ENCODE measurements at places on chromosomes 12 and 14.

- no peak for DNase-seq
Measured at GRCh38 chr14:62443796-62444195, 601.5 kb downstream of the KCNH5 start.

DNA sequence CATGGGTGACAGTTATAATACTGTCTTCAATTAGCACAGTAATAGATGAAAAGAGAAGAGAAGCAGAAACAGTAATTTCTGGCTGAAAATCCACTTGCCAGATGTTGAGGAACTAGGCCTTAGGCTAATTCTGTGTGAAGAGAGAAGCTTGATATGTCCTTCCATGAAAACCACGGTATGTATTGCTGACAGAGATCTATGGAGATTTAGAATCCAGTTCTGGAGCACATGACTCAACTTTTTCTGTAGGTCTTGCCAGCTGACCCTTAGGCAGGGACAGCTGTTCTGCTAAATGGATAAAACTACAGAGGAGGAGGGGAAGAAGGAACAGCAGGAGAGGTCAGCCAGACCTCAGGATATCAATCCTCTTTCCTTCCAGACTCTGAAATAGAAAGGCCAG lies 211.5 kb downstream of the PRKD1 start:
- no peak for DNase-seq

DNA sequence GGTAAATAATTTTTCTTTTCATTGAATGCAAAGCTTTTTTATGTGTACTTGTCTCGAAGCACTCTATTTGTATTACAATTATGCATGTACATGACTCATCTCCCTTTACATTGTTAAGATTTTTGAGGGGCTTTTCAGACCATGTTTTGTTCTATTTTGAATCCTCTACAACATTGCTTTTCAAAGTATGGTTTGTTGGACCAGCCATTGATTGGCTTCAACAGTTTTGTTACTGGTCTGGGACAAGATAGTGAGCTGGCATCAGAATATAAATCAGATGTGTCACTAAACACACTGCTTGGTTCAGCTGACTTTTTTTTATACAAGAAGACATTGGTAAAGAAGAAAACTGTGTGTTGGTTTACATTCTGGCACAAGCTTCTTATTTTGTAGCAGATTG lies 122.3 kb downstream of the MON2 start:
- DNase-seq = no peak

DNA sequence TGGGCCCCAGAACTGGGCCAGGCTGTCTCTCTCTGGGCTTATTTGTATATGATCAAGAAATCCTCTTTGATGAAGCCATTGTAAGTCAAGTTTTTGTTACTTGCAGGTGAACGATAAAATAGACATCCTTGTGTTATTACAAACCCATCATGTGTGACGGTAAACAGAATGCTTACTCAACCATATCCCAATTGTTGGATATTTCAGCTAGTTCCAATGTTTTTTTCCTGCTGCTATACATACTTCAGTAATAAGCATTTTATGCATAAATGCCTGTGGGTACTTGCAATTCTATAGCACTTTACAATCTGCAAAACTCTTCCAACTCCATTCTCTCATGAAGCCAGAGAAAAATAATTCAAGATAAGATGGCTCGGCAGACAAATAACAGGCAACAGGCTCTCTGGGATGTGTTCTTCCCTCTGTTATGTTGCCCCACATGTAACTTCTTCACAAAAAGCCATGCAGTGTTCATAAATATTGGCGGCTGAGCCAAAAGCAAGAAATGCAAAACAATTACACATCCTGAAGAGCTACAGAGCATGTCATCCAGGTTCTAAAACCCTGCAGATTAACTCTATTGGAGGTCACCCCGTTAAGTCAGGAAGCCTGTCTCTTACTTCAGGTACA lies 69.5 kb downstream of the CLMN start:
- no peak for DNase-seq

DNA sequence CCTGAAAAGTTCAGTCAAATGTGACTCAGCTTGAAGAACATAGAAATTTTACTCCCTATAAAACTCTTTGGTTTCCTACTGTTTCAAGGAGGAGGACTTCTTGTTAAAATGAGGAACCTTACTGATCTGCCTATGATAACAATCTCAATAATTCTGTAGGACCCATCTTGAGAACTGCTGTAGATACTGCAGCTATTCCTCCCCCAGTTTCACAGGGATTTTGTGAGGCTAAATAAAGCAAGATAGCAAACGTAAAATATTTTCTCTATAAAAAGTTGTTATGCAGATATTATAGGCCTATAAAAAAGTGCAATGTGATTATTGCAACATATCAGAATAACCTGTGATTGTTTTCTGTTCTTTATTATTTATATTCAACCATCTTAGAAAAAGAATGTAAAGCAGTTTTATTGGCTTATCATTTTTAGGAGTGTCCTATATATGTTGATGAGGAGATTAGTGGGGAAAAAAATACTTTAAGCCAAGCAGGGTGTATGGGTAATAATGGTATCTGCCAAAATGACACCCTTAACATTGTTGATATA lies 12.1 kb downstream of the CLEC14A start:
- DNase-seq = no peak

DNA sequence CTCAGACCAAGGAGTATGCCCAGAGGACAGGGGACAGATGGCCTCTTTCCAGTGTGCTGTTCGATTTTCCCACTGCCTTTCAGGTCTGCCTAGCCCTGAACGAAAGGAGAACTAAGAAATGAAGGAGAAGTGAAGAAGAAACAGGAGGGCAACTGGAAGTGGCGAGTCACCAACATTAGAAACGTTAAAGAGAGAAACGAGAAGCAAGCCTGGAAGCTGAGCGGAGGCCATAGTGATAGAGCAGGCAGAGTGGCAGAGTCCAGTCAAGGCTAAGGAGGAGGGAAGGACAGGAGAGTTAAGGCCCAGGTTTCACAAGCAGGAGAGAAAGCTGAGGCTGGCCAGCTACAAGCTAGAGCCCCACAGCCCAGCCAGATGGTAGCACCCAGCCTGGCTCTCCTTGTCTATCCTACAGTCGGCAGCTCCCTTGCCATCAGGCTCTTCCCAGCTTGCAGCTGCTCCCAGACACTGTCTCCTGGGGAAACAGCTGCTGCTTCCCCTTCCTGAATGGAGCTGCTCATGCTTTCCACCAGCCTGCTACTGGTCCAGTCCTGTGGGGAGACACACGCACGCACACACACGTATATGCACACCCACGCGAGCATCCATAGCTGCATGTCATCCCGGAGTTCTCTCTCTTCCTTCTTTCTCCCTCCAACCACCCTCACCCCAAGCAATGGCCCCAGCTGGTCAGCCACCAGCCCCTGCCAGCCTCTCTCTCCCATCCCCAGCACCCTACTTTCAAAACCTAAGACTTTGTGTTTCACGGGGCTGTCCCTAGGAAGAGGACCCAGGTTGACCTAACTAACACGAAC lies 139.7 kb upstream of the CCND2 start:
- no peak for DNase-seq

DNA sequence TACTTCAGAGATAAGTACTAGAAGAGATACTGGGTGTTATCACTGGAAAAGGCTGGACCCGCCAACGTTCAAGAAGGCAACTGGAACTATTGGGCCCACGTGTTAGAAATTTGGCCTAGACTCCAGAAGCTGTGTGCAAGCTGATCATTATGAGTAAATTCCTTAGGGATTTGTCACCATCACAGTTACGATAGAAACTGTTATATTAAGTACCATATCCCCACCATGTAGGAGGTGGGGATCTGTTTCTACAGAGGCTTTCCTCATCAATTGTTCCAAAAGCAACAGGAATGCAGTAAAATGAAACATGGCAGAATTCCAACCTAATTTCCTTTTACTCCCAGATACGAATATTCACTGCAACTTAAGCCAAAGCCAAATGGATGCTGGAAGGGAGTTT lies 170.7 kb downstream of the NOVA1 start:
- no peak for DNase-seq

GRCh38 chr12:83197483-83197914 lies 510.8 kb downstream of the TMTC2 start:
- no peak for DNase-seq

- DNase-seq = no peak
Measured at GRCh38 chr12:120438495-120439198, 734 bp downstream of the COX6A1 start.

DNA sequence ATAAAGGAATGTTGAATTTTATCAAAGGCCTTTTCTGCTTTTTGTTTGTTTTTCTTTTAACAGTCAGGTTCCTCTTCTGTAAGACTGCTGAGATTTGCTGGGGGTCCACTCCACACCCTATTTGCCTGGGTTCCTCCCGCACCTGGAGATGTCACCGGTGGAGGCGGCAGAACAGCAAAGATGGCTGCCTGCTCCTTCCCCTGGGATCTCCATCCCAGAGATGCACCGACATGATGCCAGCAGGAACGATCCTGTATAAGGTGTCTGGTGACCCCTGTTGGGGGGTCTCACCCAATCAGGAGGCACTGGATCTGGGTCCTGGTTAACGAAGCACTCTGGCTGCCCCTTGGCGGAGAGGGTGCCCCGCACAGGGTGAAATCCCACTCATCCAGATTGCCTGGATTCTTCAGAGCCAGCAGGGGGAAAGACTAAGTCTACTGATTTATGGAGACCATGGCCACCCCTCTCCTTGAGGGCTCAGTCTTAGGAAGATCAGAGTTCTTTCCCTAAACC lies 244.0 kb upstream of the MDGA2 start:
- DNase-seq = no peak

GRCh38 chr14:65025818-65026217 lies 39.1 kb downstream of the FNTB start:
- no peak for DNase-seq

DNA sequence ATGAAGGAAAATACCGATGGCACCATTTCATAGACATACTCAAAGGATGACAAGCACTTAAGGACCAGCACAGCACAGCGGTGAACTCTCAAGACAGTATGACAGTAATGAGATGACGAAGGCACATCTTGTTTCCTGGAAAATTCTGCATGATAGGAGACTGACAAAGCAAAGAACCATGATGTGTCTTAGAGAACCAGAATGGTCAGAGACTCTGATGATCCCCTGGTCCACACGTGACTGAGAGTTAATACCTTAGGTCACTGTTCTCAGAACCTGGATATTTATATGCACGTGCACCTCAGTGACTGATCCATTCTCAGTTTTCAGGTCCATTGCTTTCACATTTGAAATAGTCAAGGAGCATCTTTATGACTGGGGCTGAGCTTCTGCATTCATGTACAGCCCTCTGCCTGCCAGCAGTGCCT lies 35.3 kb downstream of the PROX2 start:
- DNase-seq = no peak

- DNase-seq = peak; percentile 35
Measured at GRCh38 chr12:4908684-4909409, 858 bp upstream of the KCNA1 start.

GRCh38 chr12:124916374-124917134 lies 2.1 kb upstream of the UBC start:
- DNase-seq = no peak

- DNase-seq = no peak
Measured at GRCh38 chr12:13005649-13006048, 5.6 kb upstream of the HEBP1 start.

- DNase-seq = no peak
Measured at GRCh38 chr12:98990648-98991047, 345.6 kb downstream of the APAF1 start.

GRCh38 chr12:19657118-19657731 lies 217.9 kb downstream of the AEBP2 start:
- no peak for DNase-seq

GRCh38 chr12:33669349-33669748 lies 229.7 kb upstream of the SYT10 start:
- DNase-seq = no peak

DNA sequence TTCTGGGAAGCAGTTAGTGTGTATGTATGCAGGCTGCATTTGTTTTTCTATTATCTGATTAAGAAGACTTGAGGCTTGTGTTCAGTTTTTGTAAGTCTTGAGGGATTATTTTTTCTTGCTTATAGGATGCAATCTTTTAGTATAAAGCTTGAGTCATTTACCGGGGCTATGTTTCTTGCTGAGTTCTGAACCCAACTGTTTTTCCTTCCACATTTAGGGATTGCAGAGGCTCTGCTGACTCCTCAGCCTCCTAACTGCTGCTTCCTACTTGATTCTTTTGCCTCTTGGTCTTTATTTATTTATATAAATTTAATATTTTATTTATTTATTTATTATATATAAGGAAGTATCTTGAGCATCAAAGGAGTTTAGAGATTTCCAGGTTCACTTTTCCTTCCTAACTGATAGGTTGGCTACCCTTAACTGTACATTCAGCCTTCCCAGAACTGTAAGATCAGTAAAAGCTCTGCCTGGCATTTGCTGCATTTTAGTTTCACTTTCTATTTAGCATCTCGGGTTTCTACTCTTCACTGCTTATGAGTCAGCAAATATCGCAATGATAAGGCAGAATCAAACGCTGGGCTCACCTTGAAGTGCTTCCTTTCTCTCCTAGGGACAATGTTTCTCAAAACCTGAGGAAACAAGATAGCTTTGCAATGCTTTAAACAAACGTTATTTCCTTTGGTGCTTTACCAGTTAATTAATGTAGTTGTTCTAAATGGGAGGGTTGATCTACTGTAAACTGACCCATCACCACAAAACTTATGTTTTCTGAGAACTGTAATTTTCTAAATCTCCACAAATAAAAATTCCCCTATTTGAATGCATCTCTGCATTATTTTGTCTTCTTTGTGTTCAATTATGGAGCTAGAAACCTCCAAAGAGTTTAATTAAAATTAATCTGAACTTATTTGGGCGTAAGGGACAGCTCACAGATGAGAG lies 1183.7 kb upstream of the TMEM132C start:
- peak; percentile 19 for DNase-seq

- DNase-seq = peak; percentile 44
Measured at GRCh38 chr12:131432532-131433260, 278.2 kb upstream of the SFSWAP start.
